Activated CD4-positive, alpha-beta T cell treated with anti-CD3 and anti-CD28 coated beads, Interleukin-2, amount 50 U/mL, for 16 hours (primary cell): ENCODE measurements at places on chromosomes 13 and 19.

- peak; percentile 77 for DNase-seq
Observed at GRCh38 chr19:35013041-35013819, 13.1 kb downstream of the GRAMD1A start.

GRCh38 chr13:31903111-31903815 lies 128.3 kb upstream of the FRY start:
- DNase-seq, result no peak

- peak; percentile 55 for DNase-seq
Observed at GRCh38 chr19:3274942-3275582, 50.6 kb downstream of the CELF5 start.

DNA sequence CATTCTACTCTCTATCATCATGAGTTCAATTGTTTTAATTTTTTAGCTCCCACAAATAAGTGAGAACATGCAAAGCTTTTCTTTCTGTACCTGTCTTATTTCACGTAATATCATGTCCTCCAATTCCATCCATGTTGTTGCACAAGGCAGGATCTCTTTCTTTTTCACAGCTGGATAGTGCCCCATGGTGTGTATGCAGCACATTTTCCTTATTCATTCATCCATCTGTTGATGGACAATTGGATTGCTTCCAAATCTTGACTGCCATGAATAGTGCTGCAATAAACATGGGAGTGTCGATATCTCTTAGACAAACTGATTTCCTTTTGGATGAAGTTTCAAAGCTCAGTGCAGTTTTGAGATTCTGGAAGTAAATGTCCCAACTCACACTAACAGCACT lies 326.9 kb downstream of the FGF9 start:
- no peak for DNase-seq

GRCh38 chr19:58364146-58364545 lies 1.6 kb upstream of the ZNF497 start:
- DNase-seq, result no peak

GRCh38 chr19:46926170-46927071 lies 65.6 kb downstream of the ARHGAP35 start:
- DNase-seq, result no peak

- DNase-seq, result peak; percentile 100
Observed at GRCh38 chr19:40777937-40778705, at the start of gene RAB4B. RAB4B (plus strand) TSS chr19:40778247; CDS start chr19:40778376, 129 bp downstream.

DNA sequence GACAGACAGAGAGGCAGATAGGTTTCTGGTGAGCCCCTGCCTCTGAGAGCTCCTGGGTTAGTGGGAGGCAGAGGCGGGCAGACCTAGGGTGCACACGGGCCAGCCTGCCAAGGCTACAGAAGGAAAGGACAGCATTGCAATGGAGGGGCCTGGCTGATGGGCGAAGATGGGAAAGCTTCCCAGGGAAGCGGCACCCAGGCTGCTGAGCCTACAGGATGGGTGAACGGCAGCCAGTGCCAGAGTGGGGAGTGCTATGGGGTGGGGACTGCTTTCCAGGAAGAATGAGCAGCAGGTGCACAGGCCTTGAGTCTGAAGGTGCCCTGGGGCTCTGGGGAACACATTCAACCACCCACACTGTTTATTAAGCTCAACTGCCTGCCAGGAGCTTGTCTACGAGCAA lies 702 bp upstream of the MAG start:
- DNase-seq, result no peak

DNA sequence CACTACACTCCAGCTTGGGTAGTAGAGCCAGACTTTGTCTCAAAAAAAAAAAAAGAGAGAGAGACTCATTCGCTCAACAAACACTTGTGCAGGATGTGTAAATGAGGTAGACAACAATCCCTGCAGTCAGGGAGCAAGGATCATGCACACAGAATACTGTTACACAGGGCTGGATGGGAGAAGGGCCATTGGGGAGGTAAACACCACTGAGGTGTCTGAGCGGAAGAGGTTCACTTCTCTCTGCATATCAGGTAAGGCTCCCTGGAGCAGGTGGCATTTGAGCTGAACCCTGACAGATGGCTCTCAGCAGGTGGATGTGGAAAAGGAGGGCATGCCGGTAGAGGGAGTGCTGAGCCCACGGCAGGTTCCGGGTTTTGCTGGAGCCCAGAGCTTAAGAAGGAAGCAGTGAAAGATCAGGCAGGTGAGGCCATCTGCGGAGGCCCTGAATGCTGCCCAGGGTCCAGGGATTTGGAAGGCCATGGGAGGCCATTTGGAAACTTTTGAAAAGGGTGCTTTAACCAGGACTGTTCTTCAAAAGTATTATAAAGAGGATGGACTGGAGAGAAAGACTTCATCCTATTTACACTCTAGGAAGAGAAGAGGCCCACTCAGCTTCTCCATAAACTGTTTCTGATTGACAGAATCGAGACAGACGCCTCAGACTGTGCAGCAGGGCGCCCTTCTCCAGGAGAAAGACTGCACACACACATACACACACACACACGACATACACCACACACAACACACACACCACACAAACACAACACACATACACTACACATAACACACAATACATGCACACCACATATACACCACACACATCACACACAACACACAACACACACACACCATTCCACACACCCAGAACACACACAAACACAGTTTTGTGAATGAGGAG lies 199.4 kb downstream of the USP12 start:
- DNase-seq, result peak; percentile 32

DNA sequence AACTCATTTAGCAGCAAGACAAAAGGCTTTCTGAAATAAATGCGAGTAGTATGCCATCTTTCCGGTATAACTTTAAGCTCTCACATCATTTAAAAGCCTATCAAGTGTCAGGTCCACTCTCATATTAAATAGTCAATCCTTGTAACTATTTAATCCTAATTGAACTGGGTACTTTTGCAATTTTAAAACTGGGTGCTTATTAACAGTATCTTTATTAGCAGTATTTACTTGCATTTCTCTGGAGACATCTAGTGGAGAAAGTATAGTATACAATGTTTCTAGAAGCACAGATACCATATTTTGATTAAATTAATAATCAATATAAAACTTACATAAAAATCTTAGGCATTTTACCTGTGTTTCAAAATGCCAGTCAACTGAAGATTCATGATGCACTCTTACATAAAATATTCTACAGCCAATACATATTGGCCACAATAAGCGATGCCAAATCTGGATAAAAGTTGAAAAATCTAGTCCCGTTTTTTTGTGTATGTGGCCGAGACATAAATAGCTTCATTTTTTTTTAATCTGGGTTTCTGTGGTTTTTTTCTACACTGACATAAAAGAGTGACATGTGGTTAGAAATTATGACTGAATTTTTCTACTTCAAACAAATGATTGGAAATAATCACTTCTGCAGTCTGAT lies 4.3 kb upstream of the POSTN start:
- DNase-seq, result no peak

- DNase-seq, result no peak
Observed at GRCh38 chr19:20315543-20315942, 148.5 kb downstream of the ZNF486 start.

GRCh38 chr19:23817519-23817918 lies 58.8 kb upstream of the ZNF681 start:
- DNase-seq, result peak; percentile 18

- no peak for DNase-seq
Observed at GRCh38 chr19:51755571-51755970, 3.9 kb upstream of the FPR1 start.
